ENCODE measurements at places on chromosomes 7 and 10.

GRCh38 chr7:158849768-158850544, 6.4 kb upstream of the DYNC2I1 start:
- DNase-seq = no peak
- peaks cover 16% of the 10 kb centered on the region for H3K4me1 ChIP-seq
- peaks cover 3% of the 10 kb centered on the region for H3K27me3 ChIP-seq
- no peak overlapping the region for H3K4me3 ChIP-seq
- no peaks in the 10 kb centered on the region for H3K36me3 ChIP-seq

DNA sequence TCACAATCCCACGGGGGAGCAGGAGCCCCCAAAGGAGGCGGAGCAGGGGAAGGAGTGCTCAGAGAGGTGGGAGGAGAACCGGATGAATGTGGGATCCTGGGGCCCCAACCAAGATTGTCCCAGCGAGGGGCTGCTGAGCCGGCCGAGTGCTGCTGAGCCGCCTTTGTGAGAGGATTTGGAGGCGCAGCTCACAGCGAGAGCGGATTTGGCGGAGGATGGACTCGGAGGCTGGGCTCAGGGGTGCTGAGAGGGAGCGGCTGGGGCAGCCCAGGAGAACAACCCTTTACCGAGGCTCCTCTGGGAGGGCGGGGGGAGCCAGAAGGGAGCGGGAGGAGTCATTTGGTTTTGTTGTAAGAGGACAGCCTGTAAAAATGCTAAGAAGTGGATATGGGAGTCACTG, 23.0 kb downstream of the GHRHR start:
- no peaks in the 10 kb centered on the region for H3K36me3 ChIP-seq
- peaks cover 49% of the 10 kb centered on the region for H3K4me1 ChIP-seq
- no peak for DNase-seq
- peak overlapping the region; percentile 30 for H3K4me3 ChIP-seq
- no peak overlapping the region for H3K27ac ChIP-seq

DNA sequence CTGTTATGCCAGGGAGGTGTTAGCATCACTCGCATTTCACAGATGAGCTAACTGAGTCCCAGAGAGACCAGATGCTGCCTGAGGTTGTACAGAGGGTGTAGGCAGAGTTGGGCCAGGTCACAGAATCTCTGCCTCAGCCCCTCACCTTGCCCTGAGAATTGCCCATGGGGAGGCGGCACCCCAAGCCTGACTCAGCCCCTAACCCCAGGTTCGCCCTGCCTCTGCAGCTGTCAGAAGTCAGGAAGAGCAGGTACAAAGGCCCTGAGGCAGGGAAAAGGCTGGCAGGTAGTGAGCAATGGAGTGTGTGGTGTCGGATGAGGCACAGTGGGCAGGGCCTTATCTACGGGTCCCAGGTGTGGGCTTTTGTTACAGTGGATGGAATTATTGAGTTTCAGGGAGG, 79.4 kb downstream of the MYL10 start:
- H3K4me3 ChIP-seq = no peak overlapping the region
- no peaks in the 10 kb centered on the region for H3K4me1 ChIP-seq
- peaks cover 53% of the 10 kb centered on the region for H3K36me3 ChIP-seq
- no peak overlapping the region for H3K27ac ChIP-seq
- H3K27me3 ChIP-seq = no peaks in the 10 kb centered on the region

GRCh38 chr10:8039321-8039881, 15.1 kb upstream of the GATA3 start:
- H3K27ac ChIP-seq = no peak overlapping the region
- peaks cover 49% of the 10 kb centered on the region for H3K4me1 ChIP-seq
- no peak overlapping the region for H3K4me3 ChIP-seq
- H3K36me3 ChIP-seq = no peaks in the 10 kb centered on the region

DNA sequence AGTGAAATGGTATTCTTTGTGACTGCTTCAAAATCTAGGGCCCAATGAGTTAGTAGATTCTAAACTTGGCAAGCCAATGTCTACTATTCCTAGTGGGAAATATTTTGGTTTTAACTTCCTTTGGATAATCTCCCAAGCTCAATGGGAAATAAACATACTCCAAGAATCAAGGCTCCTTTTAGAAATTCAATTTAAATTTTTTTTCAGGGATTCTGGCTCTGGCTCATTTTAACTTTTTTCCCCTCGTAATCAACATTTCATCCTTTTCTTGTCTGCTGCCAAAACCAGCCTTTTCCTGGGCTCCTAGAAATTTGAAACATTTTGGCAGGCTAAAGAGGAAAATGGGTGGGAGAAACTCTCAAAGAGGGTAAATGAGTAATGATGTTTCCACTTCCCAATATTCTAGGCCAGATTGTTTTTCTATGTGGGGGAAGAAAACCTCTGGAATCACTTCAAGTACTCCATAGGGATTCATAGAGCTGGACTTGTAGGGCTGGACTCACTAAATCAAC, 85.6 kb upstream of the AGR3 start:
- H3K4me3 ChIP-seq = no peak overlapping the region
- no peak for DNase-seq
- no peaks in the 10 kb centered on the region for H3K36me3 ChIP-seq
- peaks cover 3% of the 10 kb centered on the region for H3K27me3 ChIP-seq
- peaks cover 11% of the 10 kb centered on the region for H3K4me1 ChIP-seq

DNA sequence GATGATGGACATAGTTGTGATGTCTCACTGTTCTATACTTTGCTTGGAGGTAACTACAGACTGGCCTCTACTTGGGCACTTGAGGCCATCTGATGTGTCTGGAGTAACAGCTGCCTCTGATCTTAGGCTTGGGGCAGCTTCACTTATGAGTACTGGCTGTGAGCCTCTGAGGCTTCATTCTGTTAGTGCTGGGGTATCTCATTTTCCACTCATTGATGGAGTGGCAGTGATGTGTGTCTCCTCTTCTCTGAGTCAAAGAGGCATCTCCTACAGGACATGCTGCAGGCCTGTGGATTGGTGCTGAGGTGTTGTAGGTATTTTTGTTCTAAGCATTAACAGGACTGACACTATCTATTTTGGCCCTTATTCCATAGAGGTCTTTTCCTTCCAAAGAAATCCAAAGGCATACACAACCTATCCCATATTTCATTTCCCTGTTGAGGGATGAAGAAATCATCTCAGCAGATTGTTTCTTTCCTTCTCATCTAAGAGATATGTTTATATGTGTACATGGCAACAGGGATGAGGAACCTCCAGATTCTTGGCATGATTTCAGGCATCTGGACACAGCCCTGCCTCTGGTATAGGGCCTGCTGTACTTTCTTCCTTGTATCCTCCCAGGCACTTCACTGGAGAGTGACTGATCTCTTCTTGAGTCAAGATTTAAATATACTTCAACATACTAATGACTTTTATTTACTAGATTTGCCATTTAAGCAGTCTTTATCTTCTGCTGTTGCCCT, 65.7 kb upstream of the NOBOX start:
- H3K27me3 ChIP-seq = peaks cover 4% of the 10 kb centered on the region
- no peaks in the 10 kb centered on the region for H3K4me1 ChIP-seq
- no peak for DNase-seq
- no peak overlapping the region for H3K4me3 ChIP-seq

DNA sequence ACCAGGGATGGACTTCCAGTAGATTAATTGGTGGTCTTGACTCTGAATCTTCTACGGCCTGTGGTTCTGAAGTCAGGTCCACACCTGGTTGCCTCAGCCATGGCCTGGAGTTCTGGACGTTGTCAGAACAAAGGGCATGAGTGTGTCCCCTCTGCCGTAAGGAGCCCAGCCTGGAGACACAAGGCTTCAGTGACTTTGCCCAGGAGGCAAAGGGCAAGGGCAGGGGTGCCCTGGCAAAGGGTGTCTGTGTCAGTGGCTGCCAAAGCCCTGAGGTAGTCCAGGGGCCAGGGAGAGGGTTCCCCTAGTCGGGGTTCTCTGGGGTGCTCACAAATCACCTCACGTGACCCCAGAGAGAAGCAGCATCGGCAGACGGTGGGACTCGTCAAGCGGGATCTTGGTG, 273.2 kb upstream of the ZNF32 start:
- no peak for DNase-seq
- H3K27me3 ChIP-seq = peaks cover 16% of the 10 kb centered on the region
- no peaks in the 10 kb centered on the region for H3K36me3 ChIP-seq
- no peak overlapping the region for H3K4me3 ChIP-seq
- H3K4me1 ChIP-seq = peaks cover 6% of the 10 kb centered on the region

DNA sequence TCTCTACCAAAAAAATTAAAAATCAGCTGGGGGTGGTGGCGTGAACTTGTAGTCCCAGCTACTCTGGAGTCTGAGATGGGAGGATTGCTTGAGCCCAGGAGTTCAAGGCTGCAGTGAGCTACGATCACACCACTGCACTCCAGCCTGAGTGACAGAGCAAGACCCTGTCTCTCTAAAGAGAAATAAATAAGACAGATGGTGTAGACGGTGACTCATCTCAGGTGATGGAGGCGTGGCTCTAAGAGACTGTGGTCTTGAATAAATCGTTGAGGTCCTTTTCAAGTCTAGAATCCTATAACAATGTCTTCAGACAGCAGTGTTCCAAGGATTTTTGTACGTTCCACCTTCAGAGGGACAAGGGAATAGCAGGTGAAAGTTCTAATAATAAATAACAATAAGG, 53.8 kb upstream of the PFKFB3 start:
- H3K27me3 ChIP-seq = peaks cover 2% of the 10 kb centered on the region
- peaks cover 40% of the 10 kb centered on the region for H3K36me3 ChIP-seq
- H3K4me1 ChIP-seq = peaks cover 46% of the 10 kb centered on the region
- no peak overlapping the region for H3K27ac ChIP-seq
- no peak for DNase-seq

DNA sequence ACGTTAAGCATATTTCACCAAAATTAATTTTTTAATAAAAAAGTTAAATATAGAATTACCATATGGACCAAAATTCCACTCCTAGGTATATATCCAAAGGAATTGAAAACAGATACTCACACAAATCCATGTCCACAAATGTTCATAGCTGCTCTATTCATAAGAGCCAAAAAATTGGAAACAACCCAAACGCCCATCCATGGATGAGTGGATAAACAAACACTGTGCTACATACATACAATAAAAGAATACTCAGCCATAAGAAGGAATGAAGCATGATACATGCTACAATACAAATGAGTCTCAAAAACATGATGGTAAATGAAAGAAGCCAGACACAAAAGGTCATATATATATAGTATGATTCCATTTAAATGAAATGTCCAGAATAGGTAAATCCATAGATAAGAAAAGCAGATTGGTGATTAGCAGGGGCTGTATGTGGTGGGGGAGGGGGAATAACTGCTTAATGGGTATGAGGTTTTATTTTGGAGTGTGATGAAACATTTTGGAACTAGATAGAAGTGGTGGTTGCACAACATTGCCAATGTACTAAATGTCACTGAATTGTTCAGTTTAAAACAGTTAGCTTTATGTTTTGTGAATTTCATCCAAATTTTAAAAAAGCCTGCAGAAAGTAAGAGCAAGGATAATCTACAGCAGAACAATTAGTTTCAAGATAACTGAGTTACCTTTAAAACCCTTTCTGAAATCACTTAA, 101.2 kb upstream of the EFCAB10 start:
- no peak for DNase-seq
- peaks cover 16% of the 10 kb centered on the region for H3K36me3 ChIP-seq
- peaks cover 15% of the 10 kb centered on the region for H3K4me1 ChIP-seq
- no peak overlapping the region for H3K27ac ChIP-seq
- H3K4me3 ChIP-seq = no peak overlapping the region

DNA sequence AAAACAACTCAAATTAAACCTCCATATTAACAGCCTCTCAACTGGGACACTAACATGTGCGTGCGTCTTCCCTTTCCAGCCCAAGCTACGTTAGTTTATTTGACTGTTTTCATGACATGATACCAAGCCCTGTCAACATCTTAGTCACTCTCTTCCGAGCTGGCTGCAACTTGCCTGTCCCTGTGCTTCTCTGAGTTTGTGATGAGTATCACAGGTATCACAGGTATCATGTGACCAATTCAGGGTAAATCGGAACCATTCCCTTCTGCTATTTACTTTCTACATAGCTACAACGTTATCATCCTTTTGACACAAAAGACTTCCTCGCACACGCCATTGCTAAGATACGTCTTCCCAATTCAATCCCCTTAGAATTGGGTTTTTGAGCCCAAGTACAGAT, 70.2 kb downstream of the CAV1 start:
- no peak for DNase-seq
- H3K27ac ChIP-seq = peak overlapping the region; percentile 9
- H3K36me3 ChIP-seq = no peaks in the 10 kb centered on the region
- peaks cover 9% of the 10 kb centered on the region for H3K27me3 ChIP-seq
- no peak overlapping the region for H3K4me3 ChIP-seq

DNA sequence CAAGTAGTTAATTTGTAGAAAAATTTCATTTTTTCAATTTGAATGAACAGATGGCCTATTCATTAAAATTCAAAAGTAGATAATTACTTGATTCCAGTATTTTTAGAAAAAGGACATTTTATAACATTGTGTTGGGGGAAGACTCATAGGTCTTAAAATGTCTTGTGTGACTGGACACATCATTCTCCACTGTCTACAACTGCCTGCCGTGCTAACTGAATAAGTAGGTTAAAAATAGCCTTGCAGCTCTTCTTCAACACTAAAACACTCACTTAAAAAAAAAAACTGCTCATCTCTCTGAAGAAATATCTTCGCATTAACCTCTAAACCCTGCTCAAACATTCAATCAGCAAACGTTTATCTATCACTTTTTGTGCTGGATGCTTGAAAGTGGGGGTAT, 253.8 kb downstream of the CSTF2T start:
- no peak overlapping the region for H3K27ac ChIP-seq
- H3K36me3 ChIP-seq = no peaks in the 10 kb centered on the region
- DNase-seq = no peak
- no peak overlapping the region for H3K4me3 ChIP-seq
- H3K27me3 ChIP-seq = no peaks in the 10 kb centered on the region

- no peak for DNase-seq
- peaks cover 7% of the 10 kb centered on the region for H3K27me3 ChIP-seq
- no peaks in the 10 kb centered on the region for H3K4me1 ChIP-seq
These were observed 10.0 kb downstream of the MTURN start for GRCh38 chr7:30144657-30145306.

- H3K4me1 ChIP-seq = no peaks in the 10 kb centered on the region
- DNase-seq = no peak
- H3K27me3 ChIP-seq = no peaks in the 10 kb centered on the region
- H3K27ac ChIP-seq = no peak overlapping the region
- peaks cover 26% of the 10 kb centered on the region for H3K36me3 ChIP-seq
These were observed 7.6 kb downstream of the HACD1 start for GRCh38 chr10:17609523-17610079.

DNA sequence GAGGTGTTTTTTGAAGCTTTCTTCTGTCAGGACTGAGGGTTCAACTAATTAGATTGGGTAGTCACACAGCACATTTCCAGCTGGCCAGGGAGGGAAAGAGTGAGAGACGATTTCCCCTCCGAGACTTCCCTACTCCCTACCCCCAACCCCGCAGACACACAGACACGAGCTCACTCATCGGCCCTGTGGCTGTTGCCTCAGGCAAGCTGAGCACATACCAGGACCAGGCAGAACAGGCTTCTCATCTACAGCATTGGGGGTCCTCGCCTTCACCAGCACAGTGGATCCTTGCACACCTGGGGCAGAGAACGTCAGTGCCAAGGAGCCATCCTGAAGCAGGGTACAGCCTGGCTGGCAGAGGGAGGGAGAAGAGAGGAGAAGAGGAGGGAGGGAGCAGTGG, 144.1 kb downstream of the TMEM178B start:
- DNase-seq = no peak
- no peak overlapping the region for H3K4me3 ChIP-seq
- H3K36me3 ChIP-seq = no peaks in the 10 kb centered on the region
- H3K4me1 ChIP-seq = no peaks in the 10 kb centered on the region

GRCh38 chr10:71969929-71970328, 5.7 kb downstream of the CHST3 start:
- no peak overlapping the region for H3K27ac ChIP-seq
- H3K4me3 ChIP-seq = no peak overlapping the region
- H3K36me3 ChIP-seq = no peaks in the 10 kb centered on the region

GRCh38 chr10:61410353-61411070, 42.7 kb downstream of the TMEM26 start:
- no peak overlapping the region for H3K4me3 ChIP-seq
- no peaks in the 10 kb centered on the region for H3K27me3 ChIP-seq
- H3K27ac ChIP-seq = peak overlapping the region; percentile 80
- no peaks in the 10 kb centered on the region for H3K36me3 ChIP-seq
